ENCODE measurements at places on chromosomes 5 and 9.

- DNase-seq = no peak
Measured at GRCh38 chr9:87007711-87008366, 60.5 kb upstream of the GAS1 start.

DNA sequence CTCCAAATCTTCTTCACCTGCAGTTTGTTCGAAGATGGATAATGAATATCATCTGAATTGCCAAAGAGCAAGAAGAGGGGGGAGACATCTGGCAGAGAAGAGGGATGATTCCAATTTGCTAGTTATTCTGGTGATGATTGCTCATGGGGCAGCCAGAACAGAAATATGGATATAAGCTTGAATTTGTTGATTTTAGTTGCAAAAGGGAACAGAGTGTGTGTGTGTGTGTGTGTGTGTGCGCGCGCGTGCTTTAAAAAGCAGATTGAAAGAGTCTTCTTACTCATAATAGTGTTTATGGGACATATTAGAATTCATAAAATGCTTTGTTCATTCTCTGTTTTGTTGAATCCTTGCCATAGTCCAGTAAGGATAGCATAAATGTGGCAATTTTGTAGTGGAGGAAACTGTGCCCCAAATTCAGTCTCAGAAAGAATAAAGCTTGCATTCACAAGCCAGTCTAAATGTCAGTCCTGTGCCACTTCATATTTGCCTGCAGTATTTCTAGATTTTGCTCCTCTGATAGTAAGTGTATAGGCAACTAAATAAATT lies 436.3 kb upstream of the KLF4 start:
- no peak for DNase-seq

GRCh38 chr5:124398460-124398859 lies 348.0 kb downstream of the ZNF608 start:
- DNase-seq = no peak

DNA sequence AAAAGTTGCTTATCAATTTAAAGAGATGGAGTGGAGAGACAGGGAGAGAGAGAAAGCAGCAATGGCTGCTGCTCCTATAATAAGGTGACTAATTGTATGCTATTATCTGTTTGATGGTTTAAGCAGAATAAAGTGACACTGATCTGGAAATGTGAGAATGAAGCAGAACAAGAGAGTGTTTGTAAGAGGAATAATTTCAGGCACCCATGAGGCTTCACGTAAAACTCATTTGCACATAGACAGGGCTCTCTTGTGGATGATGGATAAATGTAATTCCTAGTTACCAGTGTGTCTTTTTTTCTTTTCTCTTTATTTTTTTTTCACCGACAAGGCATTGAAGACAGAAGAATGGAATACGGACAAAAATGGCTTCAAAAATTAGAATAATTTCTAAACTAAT lies 228.8 kb upstream of the TYRP1 start:
- no peak for DNase-seq

DNA sequence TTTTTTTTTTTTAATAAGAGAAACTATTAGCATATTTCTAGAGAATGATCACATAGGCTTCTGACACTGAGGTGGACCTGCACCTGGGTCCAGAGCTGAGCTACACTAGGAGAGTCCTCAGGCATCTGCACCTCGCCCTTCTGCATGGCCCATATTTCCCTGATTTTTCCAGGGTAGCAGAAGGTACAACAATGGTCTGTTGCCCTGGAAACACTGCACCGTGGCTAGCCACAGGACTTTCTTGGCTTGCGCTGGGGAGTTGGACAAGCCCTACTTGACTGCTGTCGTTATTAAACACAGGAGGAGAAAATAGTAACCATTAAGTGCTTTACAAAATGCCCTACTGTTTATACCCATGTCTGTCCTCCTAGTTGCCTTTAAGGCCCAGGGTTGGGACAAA lies 615.7 kb upstream of the MEF2C start:
- DNase-seq = no peak

- no peak for DNase-seq
Measured at GRCh38 chr5:145449794-145450193, 385.3 kb downstream of the PRELID2 start.

DNA sequence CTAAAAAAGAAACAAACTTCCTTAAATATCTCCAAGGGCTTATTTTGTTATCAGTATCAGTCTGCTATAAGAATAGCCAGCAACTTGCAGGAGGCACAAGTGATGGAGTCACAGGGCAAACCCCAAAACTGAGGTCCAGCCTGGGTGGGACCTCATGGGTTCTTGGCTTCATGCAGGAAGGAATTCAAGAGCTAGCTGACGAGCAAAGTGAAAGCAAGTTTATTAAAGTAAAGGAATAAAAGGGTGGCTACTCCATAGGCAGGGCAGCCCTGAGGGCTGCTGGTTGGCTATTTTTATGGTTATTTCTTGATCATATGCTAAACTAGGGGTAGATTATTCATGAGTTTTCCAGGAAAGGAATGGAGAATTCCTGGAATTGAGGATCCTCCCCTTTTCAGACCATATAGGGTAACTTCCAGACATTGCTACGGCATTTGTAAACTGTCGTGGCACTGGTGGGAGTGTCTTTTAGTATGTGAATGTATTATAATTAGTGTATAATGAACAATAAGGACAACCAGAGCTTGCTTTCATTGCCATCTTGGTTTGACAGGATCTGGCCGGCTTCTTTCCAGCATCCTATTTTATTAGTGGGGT lies 231.9 kb downstream of the ADAMTSL1 start:
- DNase-seq = no peak

- DNase-seq = no peak
Measured at GRCh38 chr9:27162045-27162444, 53.0 kb downstream of the TEK start.

GRCh38 chr5:66653325-66653724 lies 57.1 kb downstream of the MAST4 start:
- no peak for DNase-seq

DNA sequence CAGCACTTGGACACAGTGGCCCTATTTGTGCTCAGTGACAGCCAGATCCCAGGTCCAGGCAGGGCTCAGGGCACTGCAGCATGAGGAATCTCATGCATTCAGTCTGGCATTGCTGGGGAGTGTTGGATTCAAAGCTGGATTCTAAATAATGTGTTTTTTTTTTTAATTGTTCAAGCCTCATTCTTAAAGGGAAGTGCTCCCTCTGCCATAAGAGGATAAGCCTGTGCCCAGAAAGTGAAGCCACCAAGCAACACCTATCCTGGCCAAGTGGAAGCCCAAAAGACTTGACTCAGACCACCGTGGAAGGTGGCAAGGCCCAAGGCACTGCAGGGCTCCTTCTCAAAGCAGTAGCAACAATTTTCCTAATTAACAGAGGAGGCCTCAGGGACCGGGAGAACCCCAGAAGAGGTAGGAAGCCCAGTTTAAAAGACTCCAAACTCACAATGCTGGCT lies 135.6 kb downstream of the ACTL7B start:
- no peak for DNase-seq

DNA sequence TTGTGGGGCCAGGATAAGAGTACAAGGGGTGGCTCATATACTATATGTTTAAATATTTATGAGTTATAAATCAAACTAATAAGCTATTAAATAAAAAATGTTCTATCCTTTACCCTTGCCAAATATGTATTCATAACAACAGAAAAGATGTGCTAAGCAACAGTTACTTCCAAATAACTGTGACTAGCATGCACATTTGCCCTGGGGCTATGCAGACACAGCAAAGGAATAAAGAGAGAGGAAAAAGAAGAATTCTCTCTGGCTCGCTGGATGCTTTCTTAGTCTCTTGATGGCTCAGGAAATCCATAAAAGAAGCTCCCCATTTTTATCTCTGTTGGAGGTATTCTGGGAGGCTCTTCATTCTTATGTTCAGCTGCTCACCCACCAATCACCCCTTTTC lies 182.4 kb upstream of the ATP10B start:
- DNase-seq = no peak

DNA sequence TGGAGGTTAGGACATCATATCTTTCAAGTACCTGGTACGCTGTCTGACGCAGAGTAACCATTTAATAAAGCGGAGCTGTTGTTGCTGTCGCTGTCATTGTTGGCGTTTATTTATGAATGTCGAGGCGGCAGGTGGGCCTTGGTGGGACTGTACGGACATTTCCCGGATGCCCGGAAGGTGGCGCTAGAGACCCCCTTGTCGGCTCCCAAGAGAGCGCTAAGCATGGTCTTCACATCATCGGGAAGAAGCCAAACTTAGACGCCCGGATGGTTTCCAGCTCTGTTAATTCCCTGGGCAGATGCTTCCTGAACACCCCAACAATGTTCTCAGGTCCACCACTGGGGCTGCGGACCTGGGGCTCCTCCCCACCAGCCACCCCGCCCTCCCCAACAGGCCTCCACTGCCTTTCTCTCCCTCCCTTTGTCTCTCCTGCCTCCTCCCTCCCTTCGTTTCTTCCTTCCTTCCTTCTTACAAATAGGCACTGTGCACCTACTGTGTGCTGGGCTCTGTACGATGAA lies 54.1 kb downstream of the DUSP1 start:
- peak; percentile 75 for DNase-seq

DNA sequence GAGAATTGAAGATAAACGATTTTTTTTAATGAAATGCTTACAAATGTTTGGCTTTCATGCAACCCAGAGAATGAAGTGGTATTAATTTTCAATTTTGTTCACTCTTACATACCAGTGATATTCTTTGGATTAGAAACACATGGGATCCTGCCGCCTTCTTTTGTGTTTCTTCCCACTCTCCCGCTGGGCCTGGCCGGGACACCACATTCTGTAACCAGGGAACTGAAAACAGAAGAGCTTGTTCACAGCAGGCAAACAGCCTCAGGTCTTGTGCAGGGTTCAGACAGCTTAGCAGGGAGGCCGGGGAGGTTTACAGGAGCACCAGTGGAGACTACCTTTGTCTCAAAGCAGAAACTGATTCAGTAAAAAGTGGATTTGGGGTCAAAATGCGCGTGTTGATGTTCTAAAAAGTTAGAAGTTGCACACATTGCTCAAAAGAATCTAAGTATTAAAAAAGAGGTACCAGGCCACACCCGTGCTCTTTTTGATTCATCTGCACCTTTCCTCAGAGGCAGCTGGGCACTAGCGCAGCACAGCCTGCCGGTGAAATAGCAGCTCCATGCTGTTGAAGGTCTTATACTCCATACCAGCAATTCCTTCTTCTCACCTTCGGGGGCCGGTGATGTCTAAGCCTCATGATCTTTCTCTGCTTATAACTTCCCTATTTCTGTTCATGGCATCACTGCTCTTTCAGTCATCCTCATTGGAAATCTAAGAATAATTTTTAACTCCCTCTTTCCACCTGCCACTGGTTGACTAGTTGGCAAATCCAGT lies 67.1 kb downstream of the GRAMD2B start:
- DNase-seq = no peak

- DNase-seq = no peak
Measured at GRCh38 chr5:122311961-122312590, at the start of gene SNCAIP. Gene SNCAIP (plus strand): TSS chr5:122312237. CDS start chr5:122391135, 78,898 bp downstream.

- no peak for DNase-seq
Measured at GRCh38 chr5:31193591-31194467, at the start of gene CDH6. Gene CDH6 (plus strand): TSS chr5:31193686. CDS start chr5:31267474, 73,788 bp downstream.

DNA sequence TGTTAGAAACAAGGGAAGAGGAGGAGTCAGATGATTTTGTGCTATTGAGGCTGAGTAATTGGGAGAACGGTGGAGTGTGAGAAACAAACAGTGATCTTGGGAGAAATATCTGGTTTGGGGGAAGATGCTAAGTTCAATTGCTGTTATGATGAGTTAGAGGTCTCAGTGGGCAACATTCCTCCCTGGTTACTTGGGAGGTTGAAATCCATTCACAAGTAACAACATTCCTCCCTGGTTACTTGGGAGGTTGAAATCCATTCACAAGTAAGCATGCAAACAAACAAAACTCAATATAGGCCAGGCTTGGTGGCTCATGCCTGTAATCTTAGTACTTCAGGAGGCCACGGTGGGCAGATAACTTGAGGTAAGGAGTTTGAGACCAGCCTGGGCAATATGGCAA lies 38.7 kb downstream of the AGXT2 start:
- no peak for DNase-seq

GRCh38 chr9:133355881-133356357 lies 368 bp downstream of the SURF1 start:
- DNase-seq = no peak

GRCh38 chr5:135005076-135005475 lies 29.0 kb downstream of the PITX1 start:
- DNase-seq = no peak

DNA sequence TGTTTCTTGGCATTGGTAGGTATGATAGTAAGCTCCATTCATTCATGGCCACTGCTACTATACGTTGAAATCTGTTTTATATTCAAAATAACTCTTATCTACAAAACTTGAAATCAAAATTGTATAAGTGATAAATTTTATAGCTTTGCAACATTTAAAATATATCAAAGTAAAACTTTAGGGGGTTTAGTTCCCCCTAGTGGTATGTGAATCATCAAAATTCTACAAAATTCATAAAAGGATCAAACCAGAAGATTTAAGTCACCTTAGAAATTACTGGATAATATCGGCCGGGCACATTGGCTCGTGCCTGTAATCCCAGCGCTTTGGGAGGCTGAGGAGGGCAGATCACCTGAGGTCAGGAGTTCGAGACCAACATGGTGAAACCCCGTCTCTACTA lies 243.0 kb upstream of the CDH18 start:
- no peak for DNase-seq

- no peak for DNase-seq
Measured at GRCh38 chr9:127761491-127761956, 16.9 kb downstream of the SH2D3C start.

- no peak for DNase-seq
Measured at GRCh38 chr5:173954671-173955521, 34.1 kb upstream of the C5orf47 start.

DNA sequence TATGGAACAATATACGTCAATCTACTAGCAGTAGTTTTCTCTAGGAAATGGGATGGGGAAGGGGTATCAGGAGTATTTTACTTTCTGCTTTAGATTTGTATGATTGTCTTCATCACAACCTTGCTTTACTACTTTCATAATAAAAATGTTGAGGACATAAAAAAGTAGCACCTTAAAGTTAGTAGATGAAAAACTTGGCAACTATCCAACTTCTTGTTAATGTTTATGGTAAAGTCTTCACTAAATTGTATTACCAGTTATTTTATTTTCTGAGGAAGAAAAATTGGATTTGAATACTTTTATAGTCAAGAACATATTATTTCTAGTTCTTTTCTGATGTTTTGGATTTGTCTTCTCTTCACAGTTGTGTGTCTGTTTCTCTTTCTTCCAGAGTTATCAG lies 372.1 kb downstream of the ARRDC3 start:
- DNase-seq = no peak

DNA sequence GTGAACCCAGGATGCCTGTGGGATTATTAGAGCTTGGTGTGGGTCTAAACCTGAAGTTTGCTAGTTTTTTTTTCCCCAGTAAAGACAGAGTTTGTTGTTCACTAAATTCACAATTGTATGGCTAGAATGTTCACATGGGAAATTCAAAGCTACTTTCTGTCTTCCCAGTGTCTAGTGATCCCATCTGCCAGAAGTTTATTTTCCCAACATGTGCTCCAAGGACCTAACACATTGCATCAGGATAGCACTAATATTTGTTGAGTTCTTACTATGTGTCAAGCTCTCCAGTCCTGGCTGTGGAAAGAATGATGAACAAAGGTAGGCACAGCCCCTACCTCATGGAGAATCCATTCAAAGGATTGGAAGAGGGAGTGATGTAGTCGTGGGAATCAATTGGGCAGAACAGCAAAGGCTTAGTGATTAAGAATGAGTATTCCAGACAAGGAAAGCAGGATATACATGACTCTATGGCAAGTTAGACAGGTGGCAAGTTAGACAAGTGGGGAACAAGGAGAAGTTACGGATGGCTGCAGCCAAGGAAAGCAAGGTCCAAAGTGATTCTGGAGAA lies 521.5 kb upstream of the WWC1 start:
- DNase-seq = no peak
